Motor neuron (in vitro differentiated cells): ENCODE measurements at places on chromosomes 12 and 14. TPM values are rescaled to one million over a fixed set of nuclear protein-coding genes. Genes with fewer than 3 reads are reported as not detected.
A peak's percentile ranks its signal among the peaks of the same experiment; 100 is the strongest.

DNA sequence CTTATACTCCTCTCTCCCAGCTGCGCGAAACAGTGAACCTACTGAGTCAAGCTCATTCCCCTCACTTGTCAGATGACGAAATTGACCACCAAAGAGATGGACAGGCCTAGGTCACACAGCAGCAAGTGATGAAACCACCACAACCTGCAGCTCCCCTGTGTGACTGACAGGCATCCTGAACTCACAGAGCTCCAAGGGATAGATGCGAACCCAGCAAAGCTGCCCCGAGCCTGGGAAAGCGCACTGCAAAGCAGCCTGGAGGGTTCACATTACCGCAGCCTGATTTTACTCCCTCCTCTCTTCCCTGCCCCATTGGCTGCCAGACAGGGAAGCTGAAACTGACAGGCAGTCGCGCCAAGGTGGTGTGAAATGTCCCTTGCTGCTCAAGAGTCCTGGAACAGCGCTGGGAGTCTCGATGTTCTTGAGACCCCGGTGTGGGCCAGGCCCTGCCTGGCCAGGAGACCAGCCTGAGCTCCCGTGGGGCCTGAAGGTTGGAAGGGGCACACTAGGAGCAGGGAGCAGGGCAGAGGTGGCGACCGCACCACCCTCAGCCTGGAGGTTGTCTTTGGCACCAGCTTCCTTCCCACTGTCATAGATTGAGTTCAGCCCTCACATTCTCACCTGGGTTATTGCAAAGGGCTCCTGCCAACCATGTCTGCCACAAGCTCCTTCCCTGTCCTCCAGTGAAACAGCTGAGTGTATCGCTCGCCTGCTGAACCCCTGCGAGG lies 36.3 kb downstream of the SNRNP35 start:
- no peak for ATAC-seq

DNA sequence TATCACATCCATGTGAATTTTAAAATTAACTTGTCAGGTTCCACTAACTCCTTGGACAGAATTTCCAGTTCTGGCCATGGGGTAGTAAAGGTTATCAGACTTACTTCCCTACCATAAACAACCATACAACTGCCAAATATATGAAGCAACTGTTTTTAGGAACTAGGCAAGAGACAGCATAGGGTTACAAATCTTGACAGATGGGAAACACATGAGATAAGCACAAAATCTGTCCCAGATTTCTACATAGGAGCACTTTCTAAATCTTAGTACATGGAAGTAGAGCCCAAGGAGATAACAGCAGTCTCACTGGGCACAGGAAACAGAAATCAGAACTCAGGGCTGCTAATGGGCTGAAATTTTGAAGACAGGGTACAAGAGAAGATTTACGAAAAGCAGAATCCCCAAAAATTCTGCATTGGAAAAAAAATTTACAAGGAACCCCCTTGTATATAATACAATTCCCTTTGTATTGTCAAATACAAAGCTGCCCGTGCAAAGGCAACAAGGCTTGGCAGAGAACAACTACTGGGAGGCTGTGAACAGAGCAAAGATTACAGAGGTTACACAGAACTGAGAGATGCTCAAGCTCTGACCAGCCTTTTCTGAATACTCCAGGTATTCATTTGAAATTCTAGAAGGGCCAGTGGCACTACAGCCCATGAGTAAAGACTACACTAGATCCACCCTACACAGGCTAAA lies 43.2 kb downstream of the GALNT4 start:
- ATAC-seq = no peak

DNA sequence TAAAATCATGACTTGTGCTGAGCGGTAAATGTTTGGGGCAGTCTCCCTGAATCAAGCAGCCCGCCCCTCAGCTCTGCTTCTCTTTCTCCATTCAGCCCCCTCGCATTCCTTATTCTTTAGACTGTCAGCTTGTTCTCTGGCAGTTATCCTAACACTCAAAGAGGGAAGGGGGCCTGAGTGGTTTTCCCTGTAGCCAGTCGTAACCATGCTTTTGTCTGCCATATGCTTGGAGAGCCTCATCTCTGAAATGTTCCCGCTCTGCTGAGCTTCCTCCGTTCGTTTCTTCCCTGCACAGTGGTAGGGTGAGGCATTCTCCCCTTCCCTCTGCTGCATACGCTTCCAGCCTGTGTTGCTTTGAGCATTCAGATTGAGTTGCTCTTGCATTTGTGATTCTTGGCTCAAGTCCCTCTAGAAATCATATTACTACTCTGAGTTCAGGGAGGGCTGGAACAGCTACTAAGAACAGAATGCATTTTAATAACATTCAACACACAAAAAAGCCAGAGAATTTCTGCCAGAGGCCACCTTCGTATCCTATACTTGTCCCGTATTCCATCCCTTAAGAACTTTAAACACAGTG lies 119.7 kb downstream of the FBXL14 start:
- peak; percentile 79 for ATAC-seq

Gene TMPRSS12
- total RNA-seq = 0.35 TPM in 1 of 2 replicates, not detected in the other

Gene TCL1B
- total RNA-seq = 0.56 TPM in 1 of 2 replicates, not detected in the other

Gene ADAMTS20
- total RNA-seq = not detected in 2 replicates

DNA sequence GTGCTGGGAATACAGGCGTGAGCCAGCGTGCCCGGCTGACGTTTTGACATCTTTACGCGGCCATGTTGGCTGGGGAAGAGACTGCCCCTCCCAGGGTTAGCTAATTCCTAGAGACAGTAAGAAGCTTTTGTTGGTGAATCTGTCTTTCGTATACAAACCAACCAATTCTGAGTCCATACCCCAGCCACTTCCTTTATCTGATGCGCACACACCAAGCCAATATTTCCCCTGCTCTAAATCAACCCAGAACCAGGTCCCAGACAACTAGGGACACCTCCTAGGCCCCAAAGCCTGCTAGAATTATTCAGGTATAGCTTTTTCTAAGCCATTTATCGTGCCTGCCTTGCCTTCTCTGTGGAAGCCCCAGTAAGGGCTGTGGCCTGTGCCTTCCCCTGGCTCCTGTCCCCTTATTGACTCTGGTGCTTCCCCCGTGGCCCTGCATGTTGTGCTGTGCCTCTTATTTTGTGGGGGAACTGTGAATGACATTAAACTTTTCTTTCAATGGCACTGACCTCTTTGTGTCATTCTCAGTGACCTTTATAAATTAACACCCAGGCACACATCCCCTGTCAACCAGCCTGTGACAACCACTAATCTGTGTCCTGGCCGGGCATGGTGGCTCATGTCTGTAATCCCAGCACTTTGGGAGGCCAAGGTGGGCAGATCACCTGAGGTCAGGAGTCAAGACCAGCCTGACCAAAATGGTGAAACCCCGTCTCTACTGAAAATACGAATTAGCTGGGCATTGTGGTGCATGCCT lies 10.7 kb upstream of the EVL start:
- no peak for ATAC-seq

DNA sequence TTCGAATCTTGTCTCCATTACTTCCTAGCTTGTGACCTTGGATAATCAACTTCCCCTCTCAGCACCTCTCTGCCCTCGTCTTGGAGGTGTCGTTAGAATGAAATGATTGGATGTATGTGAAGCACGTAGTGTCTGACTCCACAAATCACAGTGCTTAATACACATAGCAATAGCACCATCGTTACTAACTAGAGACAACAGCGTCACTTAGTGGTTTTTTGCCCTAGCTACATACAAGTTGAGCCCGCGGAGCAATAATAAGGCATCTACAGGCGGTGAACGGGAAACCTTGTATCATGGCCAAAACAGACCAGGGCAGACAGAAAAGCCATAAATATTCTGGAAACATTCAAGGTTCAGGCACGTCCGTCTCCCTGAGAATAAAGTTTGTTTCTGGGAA lies 154.9 kb downstream of the ASCL4 start:
- ATAC-seq = peak; percentile 95

DNA sequence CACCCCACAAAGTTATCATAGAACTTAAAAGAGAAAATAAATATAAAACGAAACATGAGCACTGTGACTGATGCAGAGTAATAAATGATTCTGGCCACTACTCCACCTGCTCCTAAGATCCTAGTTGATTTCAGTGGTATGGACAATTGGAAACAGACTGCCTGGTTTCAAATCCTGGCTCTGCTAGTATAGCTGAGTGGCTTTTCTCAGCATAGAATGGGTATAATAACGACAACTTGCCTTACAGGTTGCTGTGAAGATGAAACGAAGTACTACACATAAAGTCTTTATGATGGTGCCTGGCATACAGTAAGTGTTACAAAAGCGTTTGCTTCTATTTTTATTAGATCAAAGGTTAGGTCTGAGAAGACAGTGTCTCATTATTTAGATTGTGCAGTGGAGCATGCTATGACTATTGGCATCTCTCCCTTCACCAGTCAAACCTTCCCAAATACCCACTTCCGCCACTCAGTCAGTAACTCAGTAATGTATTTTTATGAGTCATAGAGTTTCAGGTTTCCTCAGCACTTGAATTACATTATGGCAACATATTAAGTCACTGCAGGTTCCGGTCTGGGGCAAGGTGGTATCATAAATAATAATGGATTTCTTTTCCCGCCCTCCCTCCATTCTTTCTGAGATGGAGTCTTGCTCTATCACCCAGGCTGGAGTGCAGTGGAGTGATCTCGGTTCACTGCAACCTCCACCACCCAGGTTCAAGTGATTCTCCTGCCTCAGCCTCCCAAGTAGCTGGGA lies 29.7 kb upstream of the NR2C1 start:
- ATAC-seq = peak; percentile 19

DNA sequence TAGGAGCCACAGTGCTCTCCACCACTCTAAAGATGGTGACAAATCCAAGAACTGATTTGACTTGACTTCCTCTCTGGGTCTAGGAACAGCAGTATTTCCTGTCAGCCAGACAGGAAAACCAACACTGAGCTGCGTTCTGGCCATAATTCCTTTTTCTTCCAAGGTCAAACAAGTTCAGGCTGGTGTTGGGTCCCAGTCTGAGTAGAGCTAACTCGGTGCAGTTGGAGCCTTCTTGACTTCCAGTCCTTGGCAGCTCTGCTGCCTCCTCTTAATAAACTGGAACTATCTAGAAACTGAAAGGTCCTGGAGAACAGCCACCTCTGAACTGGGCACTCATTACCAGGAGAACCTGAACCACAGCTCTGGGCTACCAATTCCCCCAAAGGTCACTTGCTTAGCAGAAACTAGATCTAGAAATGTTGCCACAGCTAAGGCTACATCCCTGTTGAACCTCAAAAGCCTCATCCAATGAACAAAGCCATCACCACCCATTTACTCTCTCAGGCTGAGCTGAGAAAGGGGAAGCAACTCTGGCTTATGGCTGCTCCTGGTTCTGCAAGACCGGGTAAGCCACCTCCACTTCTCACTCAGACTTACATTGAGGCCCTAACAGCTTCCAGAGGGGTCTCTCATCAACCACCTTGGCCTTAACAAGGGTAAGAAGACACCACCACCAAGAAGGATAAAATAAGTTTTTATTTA lies 27.7 kb downstream of the MAX start:
- no peak for ATAC-seq

GRCh38 chr12:80761838-80762237 lies 45.1 kb downstream of the MYF5 start:
- no peak for ATAC-seq

Gene ADAM21
- total RNA-seq = 1.5 and 1.8 TPM in 2 replicates

DNA sequence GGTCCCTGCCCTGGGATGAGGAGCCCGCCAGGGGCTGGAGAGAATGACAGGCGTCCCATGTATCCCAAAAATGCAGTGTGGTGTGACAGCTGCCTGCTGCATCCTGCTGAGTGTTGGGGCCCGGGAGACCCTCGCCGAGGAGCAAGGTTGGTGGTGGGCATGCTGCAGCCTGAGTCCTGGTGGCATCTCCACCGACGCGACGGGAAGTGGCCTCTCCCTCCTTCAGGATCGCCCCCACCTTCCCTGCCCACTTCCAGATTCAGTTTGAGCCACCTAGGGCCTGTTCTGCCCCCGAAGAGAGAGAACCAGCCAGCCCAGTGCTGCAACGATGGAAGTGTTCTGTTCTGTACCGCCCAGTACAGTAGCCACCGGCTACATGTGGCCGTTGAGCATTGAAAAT lies 70.1 kb downstream of the TSPAN9 start:
- ATAC-seq = no peak

Gene LRIG3
- 5.1 and 5.5 TPM in 2 replicates for total RNA-seq

Gene SLC16A7
- 4.8 and 5.6 TPM in 2 replicates for total RNA-seq

Gene SLC8B1
- total RNA-seq = 3.5 and 3.9 TPM in 2 replicates

- no peak for ATAC-seq
Observed at GRCh38 chr12:4530982-4531586, 7.6 kb upstream of the RAD51AP1 start.

Gene EMP1
- total RNA-seq = 1.0 and 1.5 TPM in 2 replicates

GRCh38 chr12:94829552-94829951 lies 173.9 kb downstream of the NDUFA12 start:
- no peak for ATAC-seq

Gene P2RX2
- total RNA-seq = 0.20 and 0.32 TPM in 2 replicates

DNA sequence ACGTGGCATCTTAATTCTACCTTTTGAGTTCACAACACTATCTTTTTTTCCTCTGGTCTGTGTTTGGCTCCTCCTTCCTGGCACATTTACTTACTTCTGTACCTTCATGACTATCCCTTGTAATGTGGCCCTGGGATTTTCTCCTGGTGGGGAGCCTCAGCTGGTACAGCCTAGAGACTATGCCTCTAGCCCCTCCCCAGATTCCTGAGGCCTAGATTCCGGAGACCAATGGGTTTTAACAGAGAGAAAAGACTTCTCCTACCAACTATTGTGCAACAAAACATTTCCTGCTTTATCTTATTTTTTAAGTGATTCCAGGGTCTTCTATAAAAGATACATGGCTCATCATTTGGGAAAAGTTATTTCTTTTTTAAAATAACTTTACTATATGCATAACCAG lies 216.2 kb upstream of the KRR1 start:
- no peak for ATAC-seq
